ENCODE measurements at places on chromosomes 1 and 21.

GRCh38 chr1:18160290-18160942 is 52.8 kb downstream of the IGSF21 start:
- no peak for DNase-seq

DNA sequence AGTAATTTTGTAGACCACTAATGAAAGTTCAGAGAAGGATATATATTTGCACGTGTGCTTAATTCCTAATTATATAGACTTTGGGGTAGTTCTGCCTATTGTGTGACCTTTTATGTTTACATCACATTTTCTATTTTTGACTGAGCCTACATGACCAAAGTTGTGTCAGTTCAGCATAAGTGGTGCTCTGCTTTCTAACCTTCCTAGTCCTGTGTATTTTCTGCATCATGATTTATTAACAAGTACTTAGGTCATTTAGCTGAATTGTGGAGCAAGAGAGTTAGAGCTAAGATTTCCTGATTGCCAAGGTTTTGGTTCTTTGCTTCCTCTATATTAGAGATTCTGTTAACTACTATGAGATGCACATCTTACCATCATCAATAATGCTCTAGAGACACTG is 176.0 kb downstream of the C1orf21 start:
- no peak for DNase-seq

- no peak for DNase-seq
These were observed 12.4 kb downstream of the SAMSN1 start for GRCh38 chr21:14533499-14534428.

GRCh38 chr21:36964827-36965719 is 1.4 kb downstream of the HLCS start:
- DNase-seq = no peak

GRCh38 chr1:107541412-107541811 is 400.6 kb downstream of the NTNG1 start:
- no peak for DNase-seq

DNA sequence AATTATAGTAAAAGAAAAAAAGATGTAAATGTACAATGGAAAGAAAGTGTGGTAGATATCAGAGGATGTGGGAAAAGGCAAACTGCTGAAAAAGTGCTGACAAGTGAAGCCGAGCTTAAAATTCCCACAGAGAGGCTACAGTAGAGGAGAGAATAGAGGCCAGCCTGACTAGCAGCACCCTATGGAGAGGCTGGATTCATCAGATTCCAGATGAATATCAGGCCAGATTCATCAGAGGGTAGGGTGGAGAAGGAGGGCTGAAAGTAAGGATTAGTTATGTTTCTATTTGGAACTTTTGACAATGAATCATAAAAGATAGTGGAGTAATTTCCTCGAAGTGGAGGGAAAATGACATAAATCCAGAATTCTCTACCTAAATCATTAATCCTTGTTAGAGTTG is 60.4 kb upstream of the NEK7 start:
- no peak for DNase-seq

- no peak for DNase-seq
These were observed 44.4 kb downstream of the VAV3 start for GRCh38 chr1:107920561-107920960.

DNA sequence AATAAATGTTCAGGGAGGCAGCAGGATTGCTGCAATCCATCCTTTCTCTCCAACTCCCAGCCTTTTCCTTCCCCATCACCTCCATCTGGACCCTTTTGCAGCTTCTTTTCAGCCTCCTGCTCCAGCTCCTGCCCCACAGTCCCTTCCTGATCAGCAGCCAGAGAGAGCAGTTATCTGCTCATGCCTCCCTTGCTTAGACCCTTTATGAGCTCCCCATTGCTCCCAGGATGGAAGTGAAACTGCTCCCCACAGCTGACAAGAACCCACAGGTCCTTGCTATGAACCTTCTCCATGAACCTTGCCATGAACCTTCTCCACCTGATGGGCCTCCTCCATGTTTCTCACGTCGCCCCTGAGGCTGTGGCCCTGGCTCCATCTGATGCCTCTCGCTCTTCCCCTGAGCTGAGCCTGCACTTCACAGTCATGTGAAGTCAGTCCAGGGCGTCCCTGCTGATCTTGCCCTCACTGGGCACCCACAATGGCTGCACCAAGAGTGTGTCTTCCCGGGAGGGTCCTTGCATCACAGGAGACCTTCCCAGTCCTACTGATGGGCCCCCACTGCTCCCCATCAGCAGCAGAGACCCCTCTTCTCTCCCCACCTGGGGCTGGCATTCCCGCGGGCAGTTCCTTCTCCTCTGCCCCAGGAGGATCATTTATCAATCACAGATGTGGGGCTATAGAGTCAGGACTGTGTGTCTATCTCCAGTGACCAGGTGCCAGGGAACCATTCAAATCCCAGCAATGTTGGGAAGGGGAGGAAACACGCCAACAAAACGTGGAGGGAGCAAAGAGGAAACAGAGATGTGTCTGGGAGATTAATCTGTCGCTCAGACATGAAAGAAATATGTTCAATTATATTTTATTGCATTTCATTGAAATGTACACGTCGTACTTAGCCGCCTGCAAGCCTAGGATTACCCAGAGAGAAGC is 73.1 kb downstream of the MATN1 start:
- no peak for DNase-seq

- no peak for DNase-seq
These were observed 6.8 kb downstream of the CENPS start for GRCh38 chr1:10437052-10437451.

DNA sequence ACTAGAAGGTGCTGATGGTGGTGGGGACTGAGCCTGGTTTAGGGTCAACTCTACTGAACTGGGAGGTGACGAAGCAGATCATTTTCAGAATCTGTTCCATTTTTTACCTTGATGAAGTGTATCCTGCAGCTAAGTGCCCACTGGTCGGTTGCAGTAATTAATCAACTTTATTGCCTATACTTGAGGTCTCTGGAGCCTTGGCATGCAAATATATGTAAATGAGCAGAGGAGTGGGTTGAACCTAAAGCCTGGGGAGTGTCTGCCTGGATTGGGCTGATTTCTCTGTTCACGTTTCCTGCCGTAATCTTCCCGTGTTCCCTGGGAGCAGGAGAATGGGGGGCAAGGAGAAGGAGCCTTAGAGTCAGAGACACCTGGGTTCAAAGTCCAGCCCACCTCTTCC is 286.8 kb downstream of the PTPRU start:
- no peak for DNase-seq

- DNase-seq = no peak
These were observed 177.3 kb downstream of the KCTD3 start for GRCh38 chr1:215744419-215744818.

DNA sequence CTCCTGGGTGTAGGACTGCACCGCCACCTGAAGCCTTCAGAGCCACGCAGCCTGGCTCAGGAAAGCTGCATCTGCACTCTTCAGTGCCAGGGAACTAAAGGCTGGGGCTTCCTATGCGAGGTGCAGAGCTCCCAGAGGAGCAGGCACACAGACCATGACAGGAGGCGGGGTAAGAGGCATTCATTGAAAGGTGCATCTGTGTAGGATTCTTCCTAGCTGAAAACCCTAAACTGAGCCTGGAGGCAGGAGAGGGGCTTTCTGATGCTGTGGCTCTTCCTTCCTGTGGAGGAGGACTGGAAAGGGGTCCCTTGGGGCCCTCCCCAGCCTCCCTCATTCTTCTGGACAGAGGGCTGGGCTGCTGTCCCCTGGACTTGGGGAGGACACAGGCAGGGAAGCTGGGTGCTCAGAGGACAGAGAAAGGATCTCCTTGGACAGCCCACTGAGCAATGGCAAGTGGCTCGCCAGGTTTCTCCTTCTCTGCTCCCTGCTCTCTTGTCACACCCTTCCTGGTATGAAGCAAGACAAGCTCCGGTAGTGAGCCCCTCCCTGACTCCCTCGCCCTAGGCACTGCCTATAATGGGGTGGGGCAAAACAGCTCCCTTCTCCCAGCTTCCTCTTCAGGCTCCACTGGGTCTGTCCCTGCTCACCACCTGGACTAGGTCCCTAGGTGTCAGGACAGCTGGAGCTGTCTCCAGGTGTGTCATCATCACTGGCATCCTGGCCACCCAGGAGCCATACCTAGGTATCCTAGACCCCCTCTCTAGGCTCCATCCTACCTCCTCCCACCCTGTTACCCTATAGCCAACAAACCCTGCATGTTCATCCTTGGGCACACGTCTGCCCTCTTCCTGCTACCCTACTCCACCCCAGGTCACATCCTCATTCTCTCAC is 20.0 kb downstream of the S100A6 start:
- DNase-seq = no peak

GRCh38 chr1:96741335-96741734 is 19.8 kb downstream of the PTBP2 start:
- no peak for DNase-seq

DNA sequence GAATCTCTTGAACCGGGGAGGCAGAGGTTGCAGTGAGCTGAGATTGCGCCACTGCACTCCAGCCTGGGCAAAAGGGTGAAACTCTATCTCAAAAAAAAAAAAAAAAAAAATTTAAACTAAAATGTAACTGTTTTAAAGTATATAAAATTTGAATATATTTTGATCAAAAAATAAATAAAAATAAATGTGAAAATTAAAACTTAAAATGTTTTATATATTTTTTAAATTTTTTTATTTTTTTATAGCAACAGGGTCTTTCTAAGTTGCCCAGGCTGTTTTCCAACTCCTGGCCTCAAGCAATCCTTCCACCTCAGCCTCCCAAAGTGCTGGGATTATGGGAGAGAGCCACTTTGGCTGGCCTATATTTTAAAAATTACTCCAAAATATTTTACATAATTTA is 15.2 kb upstream of the FAM76A start:
- DNase-seq = no peak

DNA sequence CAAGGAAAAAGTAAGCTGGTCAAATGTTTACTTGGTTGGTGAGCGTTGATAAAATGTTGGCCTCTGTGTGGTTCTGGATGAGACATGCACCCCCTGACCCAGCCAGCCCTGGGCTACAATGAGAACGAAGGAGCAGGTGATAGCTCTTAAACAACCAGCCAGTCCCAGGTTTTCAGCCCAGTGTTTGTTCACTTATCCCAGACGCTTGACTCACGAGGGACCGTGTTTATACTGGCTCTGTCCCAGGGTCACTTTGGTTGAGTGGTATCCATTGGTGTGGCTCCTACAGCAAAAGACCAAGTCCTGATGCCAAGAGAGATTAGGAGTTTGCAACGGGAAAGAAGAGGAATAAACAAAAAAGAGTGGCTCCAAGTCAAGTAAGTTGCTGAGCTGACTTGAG is 86.9 kb downstream of the KCNJ15 start:
- DNase-seq = no peak

GRCh38 chr1:110048240-110048639 is 13.8 kb downstream of the STRIP1 start:
- no peak for DNase-seq

GRCh38 chr1:163823017-163823416 is 501.3 kb downstream of the NUF2 start:
- no peak for DNase-seq
